ENCODE measurements at places on chromosomes 7 and 10.

- no peak for DNase-seq
Measured at GRCh38 chr7:13984831-13985685, 4.4 kb downstream of the ETV1 start.

DNA sequence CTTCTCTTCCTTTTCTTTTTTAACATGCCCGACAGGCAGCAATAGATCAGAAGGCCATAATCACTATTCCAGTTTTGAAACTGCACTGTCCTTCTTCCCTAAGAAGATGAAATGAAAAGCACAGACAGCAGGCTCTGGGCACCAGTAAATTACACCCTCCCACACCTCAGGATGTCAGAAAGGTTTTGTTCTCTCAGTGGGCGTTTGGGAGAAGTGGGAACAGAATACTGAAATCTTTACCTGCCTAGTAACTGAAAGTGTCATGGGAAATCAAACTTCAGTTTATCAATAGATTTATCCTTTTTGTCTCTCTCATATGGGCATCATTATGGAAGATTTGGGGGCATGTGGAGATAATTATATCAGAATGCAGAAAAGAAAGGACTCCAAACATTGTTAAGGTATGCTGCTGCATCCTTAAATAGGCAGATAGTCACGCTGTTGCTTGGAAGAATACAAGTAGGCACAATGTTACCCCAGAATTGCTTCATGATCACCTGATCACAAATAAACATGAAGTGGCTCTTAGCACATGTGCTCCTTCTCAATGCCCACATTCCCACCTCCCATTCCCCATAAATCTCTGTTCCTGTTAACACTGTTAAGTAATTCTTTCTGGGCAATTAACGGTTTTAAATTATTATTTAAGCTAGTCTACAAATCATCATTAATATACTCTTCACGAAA lies 113.3 kb downstream of the DOCK4 start:
- DNase-seq, result no peak

DNA sequence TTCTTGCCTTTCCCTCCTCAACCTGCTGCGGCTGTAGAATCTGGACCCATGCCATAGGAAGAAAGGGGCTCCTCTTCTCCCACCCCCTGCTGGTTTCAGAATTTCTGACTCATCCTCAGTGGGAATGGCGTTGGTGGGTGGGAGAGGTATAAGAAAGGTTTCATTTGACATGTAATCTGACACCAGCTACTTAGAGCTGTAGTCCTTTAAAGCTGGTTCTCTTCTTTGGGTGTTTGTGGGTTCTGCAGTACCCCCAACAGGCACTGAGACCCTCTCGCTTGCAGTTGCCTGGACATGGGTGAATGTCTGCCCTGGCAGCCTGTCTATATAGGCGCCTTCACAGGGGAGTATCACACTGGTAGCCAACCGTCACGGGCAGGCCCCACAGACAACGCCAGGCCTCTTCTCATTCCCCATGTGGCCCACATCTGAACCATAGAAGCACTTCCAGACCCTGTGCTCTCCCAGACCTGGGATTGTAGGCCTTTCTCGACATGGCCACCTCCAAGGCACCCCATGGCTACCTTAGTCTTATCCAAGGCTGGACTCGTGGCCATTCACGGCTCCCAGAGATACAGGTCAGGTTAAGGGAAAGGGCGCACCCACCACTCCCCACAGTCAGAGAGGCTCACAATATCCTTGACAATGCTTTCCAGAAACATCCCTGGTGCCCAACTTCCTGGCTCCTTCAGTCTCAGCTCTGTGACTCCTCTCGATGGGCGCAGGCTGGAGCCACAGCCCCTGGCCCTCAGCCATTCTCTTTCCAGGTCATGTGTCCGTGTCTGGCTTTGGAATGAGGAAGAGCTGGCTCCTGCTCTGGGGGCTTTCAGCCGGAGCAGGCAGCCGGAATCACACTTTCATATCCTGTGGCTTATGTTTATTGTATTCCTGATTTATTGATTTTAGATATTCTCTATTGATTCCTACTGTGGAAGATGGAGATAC lies 17.5 kb downstream of the ZNF862 start:
- DNase-seq, result no peak

GRCh38 chr7:37009125-37009675 lies 284.9 kb upstream of the AOAH start:
- no peak for DNase-seq

DNA sequence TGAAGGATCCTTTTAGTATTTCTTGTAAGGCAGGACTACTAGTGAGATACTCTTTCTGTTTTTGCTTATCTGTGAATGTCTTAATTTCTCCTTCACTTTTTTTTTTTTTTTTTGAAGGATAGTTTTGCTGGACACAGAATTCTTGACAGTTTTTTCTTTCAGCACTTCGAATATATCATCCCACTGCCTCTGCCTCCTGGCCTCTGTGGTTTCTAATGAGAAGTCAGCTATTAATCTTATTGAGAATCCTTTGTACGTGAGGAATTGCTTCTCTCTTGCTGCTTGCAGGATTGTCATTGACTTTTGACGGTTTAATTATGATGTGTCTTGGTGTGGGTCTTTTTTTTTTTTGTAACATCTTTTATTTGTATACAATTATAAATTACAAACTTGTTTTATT lies 12.6 kb upstream of the WAC start:
- no peak for DNase-seq

DNA sequence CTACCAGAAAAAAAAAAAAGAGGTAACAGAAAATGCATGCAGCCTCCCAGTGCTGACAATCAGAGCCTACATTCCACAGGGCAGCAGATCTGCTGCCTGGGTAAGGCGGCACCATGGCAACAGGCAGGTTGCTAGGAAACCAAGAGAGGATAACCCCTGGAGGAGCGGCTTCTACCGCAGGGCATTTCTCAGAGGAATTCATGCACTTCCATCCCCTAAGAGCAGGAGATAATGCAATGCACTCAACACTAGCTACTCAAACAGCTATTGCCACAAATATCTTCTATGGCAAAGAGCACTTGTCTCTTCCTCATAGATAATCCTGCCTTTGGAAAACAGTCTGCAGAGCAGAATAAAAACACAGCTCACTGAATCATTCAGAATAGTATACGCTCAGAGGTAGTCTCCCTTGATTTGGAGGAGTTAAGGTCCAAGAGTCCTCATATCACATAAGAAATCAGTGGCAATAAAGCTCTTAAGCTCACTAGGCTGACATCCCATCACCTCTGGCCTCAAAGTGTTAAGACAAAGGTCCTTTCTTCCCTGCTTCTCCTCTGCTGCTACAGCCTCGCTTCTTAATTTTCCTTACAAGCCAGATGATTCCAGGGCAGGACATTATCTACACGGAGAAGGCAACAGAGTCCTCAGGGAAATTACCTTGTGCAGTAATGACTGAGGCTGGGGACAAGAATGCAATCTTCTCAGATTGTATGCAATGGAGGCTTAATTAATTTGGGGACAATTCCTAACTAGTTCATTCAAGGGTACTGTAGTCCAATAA lies 10.7 kb downstream of the PSAP start:
- no peak for DNase-seq

GRCh38 chr7:36029853-36030515 lies 123.1 kb upstream of the EEPD1 start:
- no peak for DNase-seq

- no peak for DNase-seq
Measured at GRCh38 chr10:36277459-36277858, 635.4 kb upstream of the FZD8 start.

All from GM13977 (cell line).